ENCODE measurements at places on chromosomes 11 and 22.

DNA sequence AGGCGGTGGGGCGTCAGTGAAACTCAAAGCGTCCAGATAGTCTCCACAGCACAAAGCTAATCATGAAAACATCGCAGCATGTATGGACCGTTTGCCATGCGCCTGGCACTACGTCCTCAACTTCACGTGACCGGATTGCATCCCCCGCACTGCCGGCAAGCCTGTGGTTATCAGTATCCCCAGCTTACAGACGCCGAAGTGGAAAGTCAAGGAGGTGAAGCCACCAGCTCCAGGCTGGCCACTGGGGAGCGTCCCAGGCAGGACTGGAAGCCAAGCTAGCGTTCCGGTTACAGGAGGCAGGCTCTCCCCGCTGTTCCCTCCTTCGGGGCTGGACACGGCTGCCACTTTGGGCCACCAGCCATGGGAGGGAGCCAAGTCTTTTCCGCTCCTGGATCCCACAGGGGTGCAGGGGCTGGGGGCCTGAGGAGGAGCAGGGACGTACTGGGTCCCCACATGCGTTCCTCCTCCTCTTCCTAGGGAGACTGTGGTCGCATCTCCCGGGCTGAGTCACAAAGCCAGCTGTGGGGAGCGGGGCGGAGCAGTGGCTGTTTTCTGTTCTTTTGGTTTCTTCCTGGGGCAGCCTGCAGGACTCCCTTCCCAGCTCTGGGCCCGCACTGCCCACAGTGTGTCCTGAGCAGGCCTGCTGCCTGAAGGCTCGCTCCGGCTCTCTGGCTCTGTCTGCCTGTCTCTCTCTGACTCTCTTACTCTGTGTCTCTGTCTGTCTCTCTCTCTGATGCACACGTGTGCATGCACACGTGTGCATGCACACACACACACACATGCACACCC, 4.3 kb upstream of the OSBPL5 start:
- DNase-seq = no peak

GRCh38 chr11:126592496-126593410, 237.3 kb downstream of the ST3GAL4 start:
- no peak for DNase-seq

GRCh38 chr22:38981005-38981991, 849 bp upstream of the APOBEC3B start:
- DNase-seq = no peak

- DNase-seq = no peak
These were observed 26.1 kb upstream of the CARS1 start for GRCh38 chr11:3083321-3083720.

GRCh38 chr22:29102300-29102699, 29.5 kb downstream of the KREMEN1 start:
- DNase-seq = no peak

GRCh38 chr11:15888556-15889345, 467.6 kb downstream of the SOX6 start:
- no peak for DNase-seq

DNA sequence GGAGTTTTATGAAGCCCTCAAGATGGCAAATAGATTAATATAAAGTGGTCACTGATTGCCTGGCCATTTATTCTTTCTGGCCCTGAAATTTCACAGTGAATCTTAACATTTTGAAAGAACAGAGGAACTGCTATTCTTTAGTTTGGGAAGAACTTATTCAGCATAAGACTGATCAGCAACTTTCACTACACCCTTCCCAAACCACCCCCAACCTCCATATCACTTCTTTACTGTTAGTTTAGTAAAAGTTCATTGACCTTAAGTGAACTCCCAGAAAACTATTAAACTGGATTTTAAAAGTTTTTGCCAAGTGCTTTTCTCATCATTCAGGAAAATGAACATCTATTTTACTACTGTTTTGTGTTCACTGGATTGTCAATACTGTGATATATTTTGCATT, 77.4 kb downstream of the NARS2 start:
- DNase-seq = no peak

DNA sequence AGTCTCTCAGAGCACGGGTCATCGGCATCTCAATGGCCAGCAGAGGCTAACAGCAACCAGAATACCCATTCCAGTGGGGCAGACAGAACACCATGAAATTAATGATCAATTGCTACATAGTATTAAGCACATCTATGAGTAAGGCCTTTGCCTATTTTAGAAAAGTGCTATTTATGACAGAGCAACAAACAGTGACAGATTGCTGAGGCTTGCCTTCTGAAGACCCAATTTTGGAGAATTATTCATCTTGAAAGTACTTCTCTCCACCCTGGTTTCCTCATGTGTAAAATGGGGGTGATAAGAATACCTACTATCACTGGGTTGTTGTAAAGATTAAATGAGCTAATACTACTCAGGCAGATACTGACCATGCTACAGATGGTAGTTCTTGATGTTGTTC, 232.7 kb downstream of the TENM4 start:
- no peak for DNase-seq

- DNase-seq = no peak
These were observed 2.3 kb downstream of the DEPDC7 start for GRCh38 chr11:33017965-33018364.

DNA sequence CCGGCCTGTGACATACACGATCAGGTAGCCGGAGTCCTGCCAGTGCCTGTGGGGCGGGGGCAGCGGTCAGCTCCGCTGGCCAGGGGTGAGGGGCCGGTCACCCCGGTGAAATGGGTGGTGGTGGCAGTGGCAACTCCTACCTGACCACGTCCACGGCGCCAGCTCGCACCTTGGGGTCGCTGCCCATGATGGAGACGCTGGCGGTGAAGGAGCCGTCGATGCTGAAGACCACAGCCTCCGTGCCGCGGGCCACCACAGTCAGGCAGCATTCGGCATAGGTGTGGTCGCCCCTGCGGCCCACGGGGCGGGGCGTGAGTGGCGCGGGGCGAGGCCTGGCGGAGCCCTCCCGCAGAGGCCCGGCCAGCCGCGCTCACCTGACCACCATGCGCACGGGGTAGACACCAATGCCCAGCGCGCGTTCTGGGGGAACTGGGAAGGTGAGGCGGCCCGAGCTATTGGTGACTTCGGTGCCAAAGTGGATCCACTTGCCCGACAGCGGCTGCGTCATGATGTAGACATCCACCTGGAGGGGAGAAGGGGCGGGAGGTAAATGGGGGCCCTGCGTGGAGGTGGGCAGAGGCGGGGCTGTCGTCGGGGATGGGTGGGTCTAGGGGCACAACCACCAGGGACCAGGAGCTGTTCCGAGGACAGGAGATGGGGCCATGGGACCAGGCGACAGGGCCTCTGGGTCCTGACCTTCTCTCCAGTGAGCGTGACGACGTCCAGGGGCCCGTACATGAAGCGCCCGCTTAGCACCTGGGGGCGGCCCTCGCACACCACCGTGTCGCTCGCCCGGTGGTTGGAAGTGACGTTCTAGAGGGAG, 10.9 kb downstream of the AIP start:
- DNase-seq = no peak

DNA sequence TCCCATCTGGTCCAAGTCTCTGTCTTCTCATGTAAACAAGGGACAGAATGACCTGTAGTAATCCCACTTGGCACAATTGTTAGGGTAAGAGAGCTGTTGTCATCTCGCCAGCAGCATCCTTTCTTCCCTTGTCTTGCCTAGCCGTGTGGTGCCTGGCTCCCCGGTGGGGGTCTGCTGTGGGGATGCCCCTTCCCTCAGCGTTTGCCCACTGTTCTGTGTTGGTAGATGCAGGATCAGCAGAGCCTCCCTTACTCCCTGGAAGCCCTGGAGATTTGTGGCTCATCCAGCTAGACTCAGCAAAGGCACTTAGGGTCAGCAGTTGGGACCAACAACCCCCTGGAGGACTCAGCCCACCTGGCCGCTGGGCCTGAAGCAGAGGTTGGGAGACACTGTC, 13.0 kb downstream of the ACO2 start:
- DNase-seq = no peak

- DNase-seq = no peak
These were observed 406.8 kb downstream of the ETS1 start for GRCh38 chr11:128180441-128181087.

DNA sequence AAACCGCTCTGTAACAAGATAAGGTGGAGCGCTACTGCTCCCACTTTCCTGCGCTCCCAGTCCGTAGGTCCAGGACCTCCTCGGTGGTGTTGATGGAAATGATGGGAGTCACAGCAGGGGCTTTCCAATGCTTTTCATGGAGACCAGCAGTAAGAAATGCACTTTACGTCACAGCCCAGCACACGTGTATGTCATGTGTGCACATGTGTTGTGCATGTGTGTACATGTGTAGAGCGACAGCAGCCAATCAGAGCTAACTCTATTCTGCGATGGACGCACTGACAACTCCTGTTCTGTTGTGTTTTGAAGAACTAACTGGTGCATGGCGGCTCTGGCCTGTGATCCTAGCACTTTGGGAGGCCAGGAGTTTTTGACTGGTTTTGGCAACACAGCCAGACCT, 1.2 kb downstream of the CHID1 start:
- no peak for DNase-seq

GRCh38 chr22:36163497-36163896, 2.9 kb upstream of the APOL3 start:
- no peak for DNase-seq

DNA sequence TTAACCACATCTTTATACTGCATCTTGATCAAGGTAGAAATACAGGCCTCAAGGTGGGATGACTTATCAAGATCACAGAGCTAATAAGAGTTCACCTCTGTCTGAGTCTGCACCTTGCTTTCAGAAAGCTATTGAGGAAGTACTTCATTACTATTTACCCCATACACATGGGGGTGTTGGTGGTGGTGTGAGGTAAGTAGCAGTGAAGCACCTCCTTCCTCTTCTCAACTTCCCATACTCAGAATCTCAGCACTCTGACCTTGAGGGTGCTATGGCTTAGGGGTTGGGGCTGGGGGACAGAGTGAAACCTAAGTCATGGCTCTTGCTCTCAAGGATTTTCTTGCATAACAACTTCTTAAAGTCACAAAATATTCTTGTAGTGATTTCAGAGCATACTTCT, 56.9 kb downstream of the ME3 start:
- DNase-seq = no peak

DNA sequence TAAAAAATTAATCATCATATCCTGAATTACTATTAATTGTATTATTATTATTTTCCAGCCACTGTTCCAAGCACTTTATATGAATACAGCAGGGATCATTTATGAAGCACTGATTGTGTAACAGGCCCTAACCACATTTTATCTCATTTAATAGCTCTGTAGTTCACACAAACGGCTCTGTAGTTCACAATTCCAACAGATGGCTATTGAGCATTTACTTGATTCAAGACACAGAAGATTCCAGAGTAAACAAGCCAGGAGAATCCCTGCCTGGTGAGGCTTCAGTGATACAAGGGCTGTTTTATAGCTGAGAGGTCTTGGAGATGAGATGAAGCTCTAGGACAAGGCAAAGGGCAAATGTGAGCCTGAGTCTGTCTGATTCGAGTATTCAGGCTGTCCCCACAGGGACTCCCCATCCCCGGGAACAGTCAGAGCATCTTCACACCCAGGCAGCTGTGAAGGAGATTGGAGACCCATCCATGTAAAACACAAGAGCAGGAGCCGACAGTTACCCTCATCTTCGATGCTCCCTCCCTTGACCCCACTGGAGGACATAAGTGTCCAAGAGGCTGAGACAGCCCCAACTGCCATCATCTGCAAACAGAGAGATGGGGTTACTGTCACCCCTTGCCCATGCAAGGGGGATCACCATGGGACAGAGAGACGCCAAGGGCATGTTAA, 222.5 kb downstream of the MN1 start:
- no peak for DNase-seq

DNA sequence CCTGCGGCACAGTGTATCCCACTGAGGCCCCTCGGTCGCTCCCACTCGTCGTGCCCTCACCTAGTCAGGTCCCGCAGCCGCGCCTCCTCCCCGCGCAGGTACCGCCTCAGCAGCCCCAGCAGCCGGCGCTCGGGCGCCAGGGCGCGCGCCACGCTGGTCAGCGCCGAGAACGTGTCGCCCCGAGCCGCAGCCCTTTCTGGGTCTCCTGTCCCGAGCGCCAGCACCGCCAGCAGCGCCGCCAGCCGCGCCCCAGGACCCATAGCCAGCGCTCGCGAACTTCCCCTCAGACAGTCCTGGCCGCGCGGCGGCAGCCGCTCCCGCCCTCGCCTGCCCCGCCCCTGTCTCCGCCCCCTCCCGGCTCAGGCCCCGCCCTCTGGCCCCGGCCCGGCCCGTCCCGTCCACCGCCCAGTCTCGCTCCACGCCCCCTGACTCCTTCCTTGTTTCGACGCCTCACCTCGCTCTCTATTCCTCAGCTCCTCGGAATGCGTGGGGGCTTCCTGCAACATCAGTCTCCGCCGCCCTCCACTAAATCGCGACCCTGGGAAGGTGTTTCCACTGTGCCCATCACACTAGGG, at the start of gene P4HA3:
Gene P4HA3 (minus strand): TSS at position 289 of the 575 bp plus-strand sequence. CDS start 29 bp downstream, at position 260.
- DNase-seq = no peak

Measured in stimulated activated CD4-positive, alpha-beta T cell treated with anti-CD3 and anti-CD28 coated beads, Interleukin-1b, Interleukin-23, amount 100 ng/mL, for 1 hour (primary cell).